ENCODE measurements at places on chromosomes 12 and 14.
A peak's percentile ranks its signal among the peaks of the same experiment; 100 is the strongest.

GRCh38 chr12:27555361-27555760, 31.4 kb downstream of the PPFIBP1 start:
- DNase-seq, result no peak

DNA sequence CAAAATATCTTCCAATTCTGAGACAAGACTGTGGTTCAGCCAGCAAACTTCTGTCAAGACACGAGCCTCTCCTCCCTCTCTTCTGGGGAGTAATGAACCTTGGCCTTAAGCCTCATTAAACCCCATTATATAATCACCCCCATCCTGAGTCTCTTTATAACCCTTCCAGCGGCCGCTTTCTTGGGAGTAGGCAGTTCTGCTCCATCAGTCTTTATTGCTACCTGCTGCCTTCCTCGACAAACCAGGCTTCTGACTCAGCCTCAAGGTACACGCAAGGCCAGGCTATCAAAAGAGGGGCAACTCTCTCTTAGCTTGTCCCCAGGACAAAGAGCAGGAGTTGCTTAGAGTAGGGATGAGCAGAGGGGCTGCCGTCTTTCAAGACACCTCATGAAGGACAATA, 300.8 kb upstream of the NOS1 start:
- no peak for DNase-seq

- no peak for DNase-seq
Observed at GRCh38 chr14:63475761-63476160, 67.4 kb downstream of the PPP2R5E start.

- DNase-seq, result no peak
Observed at GRCh38 chr12:114221136-114221833, 184.7 kb downstream of the TBX5 start.

- no peak for DNase-seq
Observed at GRCh38 chr12:230925-231671, 17.1 kb upstream of the SLC6A12 start.

- peak; percentile 61 for DNase-seq
Observed at GRCh38 chr12:52081263-52081733, 1.8 kb downstream of the SMIM41 start.

DNA sequence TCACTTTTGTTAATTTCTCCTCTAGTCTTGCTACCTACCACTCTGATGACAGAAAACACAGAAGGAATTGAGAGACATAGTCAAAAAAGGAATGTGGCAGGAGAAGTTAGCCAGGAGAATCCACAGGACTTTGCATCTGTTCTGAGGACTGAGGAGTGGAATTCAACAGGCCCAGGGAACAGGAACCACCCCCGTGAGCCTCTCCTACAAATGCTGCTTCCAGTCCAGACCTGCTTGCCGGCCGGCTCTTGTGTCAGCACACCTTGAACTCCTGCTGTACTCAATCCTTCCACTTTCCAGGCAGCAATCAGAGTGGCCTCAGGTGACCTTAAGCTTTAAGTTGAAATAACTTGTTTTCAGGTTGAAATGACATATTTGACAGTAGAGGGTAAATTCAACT, 903.1 kb downstream of the BCL11B start:
- no peak for DNase-seq

GRCh38 chr12:122243965-122244364, 18.1 kb upstream of the DIABLO start:
- no peak for DNase-seq

DNA sequence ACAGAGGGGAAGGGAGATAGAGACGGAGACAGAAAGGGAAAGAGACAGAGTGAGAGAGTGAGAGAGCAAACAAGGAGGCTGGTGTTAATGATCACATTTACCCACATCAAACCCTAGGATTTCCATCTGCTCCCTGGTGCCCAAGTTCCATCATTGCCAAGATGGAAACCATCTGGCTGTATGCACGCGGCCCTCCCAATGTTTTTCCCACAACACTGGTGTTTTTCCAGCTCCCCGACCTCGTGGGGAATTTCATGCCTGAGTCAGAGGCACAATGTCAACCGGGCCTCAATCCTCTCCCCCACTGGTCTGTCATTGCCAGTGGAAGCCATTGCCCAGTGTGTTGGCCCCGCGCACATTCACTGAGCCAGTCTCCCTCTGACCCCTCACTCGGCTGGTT, 19.9 kb upstream of the BDKRB2 start:
- no peak for DNase-seq

DNA sequence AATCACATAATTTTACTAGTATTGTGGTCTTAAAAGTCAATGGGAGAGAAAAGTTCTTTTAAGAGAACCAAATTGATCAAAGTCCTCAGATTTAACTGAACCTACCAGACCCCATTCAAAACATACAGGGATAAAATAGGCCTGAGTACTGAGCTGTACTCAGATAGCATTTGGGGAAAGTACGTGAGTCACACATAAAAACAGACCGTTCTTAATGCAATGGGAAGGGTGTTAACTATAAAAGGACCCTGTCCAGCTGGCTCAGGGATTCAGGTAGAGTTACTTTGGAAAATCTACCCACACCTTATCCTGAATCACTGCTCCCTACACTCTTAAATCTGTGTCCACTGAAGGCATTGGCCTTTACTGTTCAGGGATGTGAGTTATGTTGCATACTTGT, 78.0 kb downstream of the PTPN21 start:
- DNase-seq, result no peak

- DNase-seq, result no peak
Observed at GRCh38 chr12:83044736-83045135, 358.0 kb downstream of the TMTC2 start.

DNA sequence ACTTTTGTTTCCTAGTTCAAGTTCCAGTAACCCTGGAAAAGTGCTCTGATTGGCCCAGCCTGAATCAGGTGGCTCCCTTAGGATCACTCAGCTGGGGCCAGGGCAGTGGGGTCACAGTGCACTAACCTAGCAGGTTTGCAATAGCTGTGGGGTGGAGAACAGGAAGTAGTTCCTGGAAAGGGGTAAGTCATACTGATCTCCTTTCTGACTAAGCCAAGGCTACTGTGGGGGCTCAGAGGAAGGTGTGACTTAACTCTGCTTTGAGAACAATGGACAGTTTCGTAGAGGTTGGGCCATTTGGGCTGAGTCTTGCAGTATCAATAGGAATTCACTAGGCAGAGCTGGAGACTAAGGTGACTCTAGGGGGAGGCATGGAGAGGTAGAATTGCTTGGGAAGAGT, 89.4 kb downstream of the KIF26A start:
- no peak for DNase-seq

DNA sequence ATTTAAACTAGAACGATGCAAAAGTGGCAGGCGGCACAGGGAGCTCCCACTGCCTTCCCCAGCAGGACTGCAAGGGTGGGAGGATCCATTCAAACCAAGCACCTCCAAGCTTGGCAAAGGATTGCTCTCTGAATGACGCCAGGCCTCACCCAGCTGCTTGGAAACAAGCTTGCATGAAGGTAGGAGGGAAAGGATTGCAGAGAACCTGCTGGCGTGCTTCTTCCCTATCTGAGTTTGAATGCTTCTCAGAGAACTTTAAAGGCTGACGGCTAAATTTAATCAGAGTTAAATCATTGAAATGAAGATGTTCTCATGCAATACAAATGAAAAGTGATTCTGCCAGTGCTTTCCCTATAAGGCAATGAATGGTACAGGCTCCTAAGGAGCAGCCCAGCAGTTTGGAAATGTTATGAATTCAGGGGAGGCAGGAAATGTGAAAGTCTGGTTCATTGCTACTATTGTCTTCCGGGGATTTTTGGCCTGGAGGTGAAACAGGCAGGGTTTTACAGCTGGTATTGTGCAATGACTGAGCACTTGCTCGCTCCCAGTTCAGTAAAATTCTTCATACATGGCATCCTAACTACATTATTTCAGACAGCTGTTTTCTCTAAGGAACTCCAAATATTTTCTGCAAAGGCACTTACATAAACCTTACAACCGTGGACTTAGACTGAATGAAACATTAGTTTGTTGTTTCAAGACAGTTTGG, 31.9 kb upstream of the DUSP6 start:
- no peak for DNase-seq

- DNase-seq, result no peak
Observed at GRCh38 chr12:113855998-113856397, 110.1 kb downstream of the RBM19 start.

- DNase-seq, result no peak
Observed at GRCh38 chr12:94401326-94401725, 58.3 kb downstream of the CEP83 start.

DNA sequence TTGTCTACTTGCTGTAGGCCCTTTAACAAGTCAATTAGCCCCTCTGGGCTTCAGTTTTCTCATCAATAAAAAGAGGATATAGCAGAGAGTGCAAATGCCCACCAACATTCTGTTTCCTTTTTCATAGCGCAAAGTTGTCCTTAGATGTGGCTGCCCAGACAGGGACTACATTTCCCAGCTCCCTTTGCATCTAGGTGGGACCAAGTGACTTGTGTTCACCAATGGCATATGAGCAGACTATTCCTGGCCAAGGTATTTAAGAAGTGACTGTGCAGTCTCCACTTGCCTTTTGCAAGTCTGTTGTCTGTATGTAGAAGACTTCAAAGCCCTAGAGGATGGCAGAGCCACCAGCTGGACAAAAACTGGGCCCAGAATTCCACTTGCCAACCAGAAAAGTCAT, 59.7 kb downstream of the DAO start:
- no peak for DNase-seq

GRCh38 chr14:33796356-33796755, 154.5 kb downstream of the EGLN3 start:
- DNase-seq, result no peak

GRCh38 chr12:47818467-47819137, 1.1 kb downstream of the HDAC7 start:
- no peak for DNase-seq

GRCh38 chr12:104423273-104423672, 33.5 kb upstream of the CHST11 start:
- DNase-seq, result no peak

DNA sequence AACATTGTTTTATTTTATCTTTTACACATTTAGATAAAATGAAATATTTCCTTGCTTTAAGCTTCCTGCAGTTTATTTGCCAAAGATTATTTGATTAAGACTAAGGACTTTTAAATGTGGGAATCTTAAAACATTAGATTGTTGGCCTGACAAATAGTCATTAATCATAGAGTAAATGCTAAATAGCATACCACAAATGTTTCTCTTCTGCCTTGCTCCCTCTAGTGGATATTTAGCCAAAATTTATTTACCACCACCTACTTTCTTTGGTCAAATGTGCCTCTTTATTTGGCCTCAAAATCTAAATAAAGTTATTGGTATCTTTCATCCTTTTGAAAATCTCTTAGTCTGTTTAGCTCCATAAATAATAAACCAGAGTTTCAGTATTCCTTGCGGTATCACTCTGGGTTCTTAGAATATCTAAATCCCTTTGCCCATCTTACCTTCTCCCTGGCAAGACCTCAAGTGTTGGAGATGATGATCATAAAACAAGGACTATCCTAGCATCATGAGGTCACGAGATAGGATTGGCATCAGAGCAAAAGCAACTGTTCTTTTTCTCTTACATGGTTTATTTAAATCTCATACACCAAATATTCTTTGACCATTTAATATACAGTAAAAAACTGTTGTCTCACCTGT, 150.6 kb upstream of the AEBP2 start:
- no peak for DNase-seq

DNA sequence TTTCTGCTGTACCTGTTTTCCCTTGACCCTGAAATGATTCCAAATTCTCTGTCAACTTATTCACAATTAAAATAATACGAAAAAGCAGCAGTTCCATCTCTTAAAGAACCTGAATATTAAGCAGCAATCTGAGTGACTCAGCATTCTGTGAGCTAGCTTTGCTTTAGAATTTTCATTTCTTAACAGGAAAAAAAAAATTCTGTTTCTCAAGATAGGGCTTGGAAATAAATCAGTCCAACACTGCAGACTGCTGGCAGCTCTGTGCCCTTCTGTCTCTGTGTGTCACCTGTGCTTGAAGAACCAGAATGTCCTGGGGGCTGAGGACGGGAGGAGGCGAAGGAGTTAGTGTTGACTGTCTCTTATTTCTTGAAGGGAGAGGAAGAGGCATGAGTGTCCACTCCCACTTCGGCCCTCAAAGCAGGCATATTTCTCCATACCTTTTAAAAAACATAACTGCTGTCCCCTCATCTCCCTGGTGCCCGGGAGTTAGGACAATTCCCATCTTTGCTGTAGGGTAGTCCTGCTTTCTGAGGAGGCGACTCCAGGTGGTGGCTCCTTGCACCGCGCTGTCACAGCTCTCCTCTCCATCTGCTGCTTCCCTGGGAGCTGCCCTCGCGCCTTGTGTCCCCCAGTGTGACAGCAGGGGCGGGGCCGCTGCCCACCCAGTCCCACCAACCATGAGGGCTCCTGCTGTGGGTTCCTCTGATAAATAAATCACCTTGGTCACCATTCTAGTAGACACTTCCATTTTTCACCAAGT, 203.1 kb downstream of the CALM1 start:
- DNase-seq, result no peak

GRCh38 chr12:95605087-95605486, 53.8 kb upstream of the USP44 start:
- DNase-seq, result no peak

- no peak for DNase-seq
Observed at GRCh38 chr14:51603495-51603894, 48.2 kb upstream of the FRMD6 start.

- no peak for DNase-seq
Observed at GRCh38 chr14:57729208-57730187, 136.4 kb downstream of the SLC35F4 start.

GRCh38 chr12:583251-583869, 79.9 kb downstream of the NINJ2 start:
- no peak for DNase-seq

GRCh38 chr12:11731042-11731357, 81.5 kb downstream of the ETV6 start:
- no peak for DNase-seq

DNA sequence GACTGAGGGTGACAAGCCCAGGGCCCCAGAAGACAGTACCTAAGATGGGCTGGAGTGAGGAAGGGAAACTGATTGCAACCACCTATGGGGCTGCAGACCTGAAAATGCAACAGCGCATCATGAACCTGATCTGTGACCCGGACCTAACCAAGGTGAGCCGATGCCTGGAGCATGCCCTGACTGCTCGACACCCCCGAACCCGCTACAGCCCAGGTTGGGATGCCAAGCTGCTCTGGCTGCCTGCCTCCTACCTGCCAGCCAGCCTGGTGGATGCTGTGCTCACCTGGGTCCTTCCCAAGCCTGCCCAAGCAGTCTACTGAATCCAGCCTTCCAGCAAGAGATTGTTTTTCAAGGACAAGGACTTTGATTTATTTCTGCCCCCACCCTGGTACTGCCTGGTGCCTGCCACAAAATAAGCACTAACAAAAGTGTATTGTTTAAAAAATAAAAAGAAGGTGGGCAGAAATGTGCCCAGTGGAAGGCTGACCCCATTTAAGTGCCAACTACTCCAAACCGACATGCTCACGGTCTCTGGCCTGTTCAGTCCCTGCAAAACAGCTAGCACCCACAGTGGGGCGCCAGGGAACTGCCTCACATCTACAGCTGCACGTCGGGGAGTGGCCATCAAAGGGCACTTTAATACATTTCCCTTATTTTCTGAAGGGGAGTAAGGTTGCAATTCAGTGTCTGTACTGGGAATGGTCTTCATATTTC, 4.2 kb downstream of the RDH5 start:
- DNase-seq, result no peak

GRCh38 chr12:11808931-11809330, 159.5 kb downstream of the ETV6 start:
- no peak for DNase-seq

All from GM06990 (cell line).